ENCODE measurements at places on chromosomes 16 and 17.
A peak's percentile ranks its signal among the peaks of the same experiment; 100 is the strongest.

GRCh38 chr16:71373073-71373472 is 14.6 kb downstream of the CALB2 start:
- DNase-seq, result no peak

DNA sequence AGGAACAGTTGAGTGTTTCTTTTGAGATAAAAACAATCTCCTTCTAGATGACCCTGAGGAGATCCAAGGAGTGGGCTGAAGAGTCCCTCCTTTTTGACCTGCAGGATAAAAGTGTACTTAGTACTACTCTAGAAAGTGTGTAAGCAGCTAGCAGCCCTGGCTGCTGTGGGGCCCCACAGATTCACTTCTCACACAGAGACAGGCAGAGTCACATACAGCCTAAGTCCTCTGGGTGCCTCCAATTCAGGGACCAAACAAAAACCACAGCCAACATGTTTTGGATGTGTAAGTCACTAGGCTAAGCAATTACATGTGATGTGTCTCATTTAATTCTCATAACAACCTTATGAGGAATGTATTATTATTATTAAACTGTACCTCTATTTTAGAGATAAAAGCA is 97.1 kb downstream of the TMEM100 start:
- no peak for DNase-seq

GRCh38 chr16:22898874-22899348 is 84.9 kb downstream of the HS3ST2 start:
- peak; percentile 23 for DNase-seq

DNA sequence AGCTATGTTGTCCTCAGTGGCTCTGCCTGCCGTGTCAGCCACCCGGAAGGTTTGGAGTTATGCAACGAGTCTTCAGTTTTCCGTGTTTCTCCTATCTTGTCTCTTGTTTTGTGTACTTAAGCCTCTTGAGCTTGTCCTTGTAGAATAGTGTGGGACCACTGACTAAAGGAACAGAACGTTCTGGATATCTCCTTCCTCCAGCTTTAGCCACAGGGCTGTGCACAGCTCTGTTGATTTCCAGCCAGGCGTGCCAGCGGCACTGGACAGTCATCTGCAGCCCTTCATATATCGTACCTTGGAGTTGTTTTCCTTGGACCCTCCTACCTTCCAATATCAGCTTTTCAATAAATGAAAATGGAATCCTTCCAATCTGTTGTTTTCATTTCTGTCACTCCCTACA is 39.8 kb downstream of the TMEM11 start:
- DNase-seq, result no peak

- no peak for DNase-seq
Measured at GRCh38 chr17:49242813-49243212, 12.2 kb upstream of the PHOSPHO1 start.

- DNase-seq, result no peak
Measured at GRCh38 chr16:69108064-69108904, 2.8 kb downstream of the HAS3 start.

- DNase-seq, result no peak
Measured at GRCh38 chr16:4264546-4264945, 8.3 kb downstream of the TFAP4 start.

DNA sequence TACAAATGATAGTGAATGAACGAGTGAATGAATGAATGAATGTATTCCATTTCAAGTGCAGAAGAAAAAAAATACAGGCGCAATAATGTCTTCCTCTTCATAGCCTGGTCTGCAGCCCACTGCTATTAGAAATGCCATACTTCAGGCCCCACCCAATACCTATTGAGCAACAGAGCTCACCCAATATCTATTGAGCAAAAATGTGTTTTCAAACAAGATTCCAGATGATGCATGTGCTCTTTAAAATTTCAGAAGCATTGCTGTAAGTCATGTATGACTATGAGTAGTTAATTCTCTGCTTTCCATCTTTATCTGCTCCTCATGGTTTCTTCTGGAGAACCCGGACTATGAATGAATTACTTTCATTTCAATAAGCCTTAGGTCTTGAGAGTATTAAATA is 308.2 kb downstream of the XYLT1 start:
- no peak for DNase-seq
